Fibroblast of skin of right quadriceps (primary cell): ENCODE measurements at places on chromosomes 13 and 19.

DNA sequence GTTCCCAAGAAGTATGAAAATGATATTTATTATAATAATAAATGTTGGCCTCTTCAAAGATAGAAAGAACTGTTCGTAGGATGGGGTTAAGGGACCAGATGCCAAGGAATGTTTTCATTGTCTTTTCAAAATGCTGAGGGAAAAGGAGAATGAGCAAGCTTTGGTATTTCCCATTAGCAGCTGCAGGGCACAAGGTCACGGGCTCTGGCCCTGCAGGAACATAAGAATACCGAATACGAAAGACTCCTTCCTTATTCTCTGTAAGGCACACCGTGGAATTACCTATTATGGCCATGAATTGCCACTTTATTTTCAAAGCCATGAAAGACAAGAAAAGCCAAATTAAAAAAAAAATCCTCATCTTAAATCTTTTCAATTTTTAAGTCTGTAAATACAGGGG, 49.6 kb upstream of the OLFM4 start:
- DNase-seq: no peak

- no peak for DNase-seq
These were observed 126.9 kb downstream of the STK24 start for GRCh38 chr13:98450026-98450425.

GRCh38 chr13:25421612-25422011, 49.8 kb downstream of the ATP8A2 start:
- no peak for DNase-seq

DNA sequence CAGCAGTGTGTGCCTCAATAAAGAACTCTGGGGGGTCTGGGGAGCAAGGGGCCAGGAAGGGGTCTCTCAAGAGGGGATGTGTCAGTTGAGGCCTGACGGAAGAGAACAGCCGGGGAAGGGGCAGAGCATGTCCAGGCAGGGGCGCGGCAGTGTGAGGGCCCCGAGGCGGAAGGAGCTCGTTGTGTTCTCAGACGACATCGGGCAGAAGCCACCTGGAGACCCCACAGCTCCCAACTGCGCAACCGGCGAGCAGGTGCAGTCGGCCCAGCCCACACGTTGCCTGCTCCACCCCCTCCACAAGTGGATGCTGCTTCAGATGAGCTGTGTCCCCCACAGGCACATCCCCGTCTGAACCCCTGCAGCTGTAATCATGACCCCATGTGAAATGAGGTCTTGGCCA, 4.9 kb downstream of the CACTIN start:
- DNase-seq: no peak

DNA sequence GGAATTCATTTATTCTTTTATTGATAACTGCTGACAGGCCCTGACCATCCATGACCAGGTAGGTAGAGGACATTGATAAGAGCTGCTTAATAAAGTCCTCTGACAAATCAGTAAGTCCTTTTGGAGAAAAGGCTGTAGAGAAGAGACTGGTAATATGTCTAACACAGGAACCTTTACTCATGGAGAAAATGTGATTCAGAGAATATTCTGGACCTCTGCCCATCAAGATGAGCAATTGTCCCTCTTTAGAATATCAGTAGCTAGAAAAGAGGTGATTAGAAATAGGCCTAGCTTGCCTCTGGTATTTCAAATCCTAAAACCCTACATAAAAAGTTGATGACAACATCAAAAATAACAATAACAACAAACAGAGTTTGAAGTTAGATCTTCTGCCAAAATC, 642.3 kb downstream of the TBC1D4 start:
- peak; percentile 32 for DNase-seq

DNA sequence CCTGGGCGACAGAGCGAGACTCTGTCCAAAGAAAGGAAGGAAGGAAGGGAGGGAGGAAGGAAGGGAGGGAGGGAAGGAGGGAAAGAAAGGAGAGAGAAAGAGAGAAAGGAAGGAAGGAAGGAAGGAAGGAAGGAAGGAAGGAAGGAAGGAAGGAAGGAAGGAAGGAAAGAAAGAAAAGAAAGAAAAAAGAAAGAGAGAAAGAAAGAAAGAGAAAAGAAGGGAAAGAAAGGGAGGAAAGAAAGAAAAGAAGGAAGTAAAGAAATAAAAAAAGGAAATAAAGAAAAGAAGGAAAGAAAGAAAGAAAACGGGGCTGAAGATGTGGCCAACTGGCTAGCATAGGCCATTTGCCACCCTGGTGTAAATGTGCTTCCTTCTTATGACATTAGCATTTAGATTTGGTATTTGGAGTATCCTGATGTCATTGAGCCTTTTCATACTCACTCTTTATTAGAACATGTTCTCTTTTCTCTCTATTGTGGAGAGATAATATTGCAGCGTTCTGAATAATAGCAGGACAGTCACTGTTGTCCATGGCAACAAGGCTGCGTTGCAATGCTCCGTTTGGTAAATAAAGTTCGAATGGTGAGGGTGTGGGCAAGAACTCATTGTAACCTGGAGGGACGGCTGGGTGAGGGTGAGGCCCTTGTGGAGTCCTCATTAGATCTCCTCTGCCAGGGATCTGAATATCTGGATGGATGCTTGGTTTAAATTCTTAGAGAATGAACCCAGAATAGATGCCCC, 173.9 kb upstream of the UBL3 start:
- DNase-seq: no peak

DNA sequence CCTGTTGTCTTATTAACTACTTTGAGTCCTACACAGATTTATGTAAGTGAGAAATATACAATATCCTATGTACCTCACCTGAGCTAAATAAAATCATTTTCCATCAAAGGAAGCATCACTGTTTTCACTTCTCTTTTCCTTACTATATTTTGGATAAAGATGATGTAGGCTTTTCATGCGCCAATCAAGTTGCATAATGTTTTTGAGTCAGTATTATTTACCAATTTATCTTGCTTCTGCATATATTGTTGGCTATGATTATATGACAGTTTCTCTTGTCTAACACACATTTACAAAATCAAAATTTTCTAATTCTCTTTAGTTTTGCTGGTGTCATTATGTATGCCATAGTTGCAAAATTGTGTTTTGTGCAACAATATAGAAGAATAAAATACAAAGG, 67.9 kb upstream of the FRY start:
- DNase-seq: no peak

GRCh38 chr13:88246239-88246638, 575.1 kb downstream of the SLITRK5 start:
- no peak for DNase-seq

- DNase-seq: no peak
These were observed 353.8 kb downstream of the ENOX1 start for GRCh38 chr13:43432958-43433357.

DNA sequence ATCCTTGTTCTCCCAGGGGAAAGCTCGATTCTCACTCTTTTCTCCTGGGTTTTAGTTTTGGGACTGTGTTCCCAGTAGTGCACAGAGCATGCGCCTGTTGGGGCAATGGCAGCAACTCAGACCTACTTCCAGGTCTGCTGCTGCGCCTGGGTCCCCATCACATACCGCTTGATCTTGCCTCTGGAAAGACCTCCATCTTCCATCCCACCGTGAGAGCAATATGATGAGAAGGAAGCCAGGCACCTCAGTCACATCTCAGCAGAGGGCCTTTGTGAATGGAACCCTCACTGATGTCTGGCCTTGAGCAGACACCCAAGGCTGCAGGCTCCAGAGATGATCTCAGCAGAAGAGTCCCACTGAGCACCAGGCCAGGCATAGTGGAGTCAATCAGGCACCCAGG, 176.8 kb upstream of the ZNF507 start:
- DNase-seq: no peak

GRCh38 chr13:93653776-93654175, 427.2 kb downstream of the GPC6 start:
- no peak for DNase-seq

DNA sequence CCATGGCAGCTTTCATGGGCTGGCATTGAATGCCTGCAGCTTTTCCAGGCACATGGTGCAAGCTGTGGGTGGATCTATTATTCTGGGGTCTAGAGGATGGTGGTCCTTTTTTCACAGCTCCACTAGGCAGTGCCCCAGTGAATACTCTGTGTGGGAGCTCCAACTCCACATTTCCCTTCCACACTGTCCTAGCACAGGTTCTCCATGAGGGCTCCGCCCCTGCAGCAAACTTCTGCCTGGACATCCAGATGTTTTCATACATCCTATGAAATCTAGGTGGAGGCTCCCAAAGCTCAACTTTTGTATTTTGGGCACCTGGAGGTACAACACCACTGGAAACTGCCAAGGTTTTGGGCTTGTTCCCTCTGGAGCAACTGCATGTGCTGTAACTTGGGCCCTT, 450.6 kb downstream of the LMO7 start:
- no peak for DNase-seq

DNA sequence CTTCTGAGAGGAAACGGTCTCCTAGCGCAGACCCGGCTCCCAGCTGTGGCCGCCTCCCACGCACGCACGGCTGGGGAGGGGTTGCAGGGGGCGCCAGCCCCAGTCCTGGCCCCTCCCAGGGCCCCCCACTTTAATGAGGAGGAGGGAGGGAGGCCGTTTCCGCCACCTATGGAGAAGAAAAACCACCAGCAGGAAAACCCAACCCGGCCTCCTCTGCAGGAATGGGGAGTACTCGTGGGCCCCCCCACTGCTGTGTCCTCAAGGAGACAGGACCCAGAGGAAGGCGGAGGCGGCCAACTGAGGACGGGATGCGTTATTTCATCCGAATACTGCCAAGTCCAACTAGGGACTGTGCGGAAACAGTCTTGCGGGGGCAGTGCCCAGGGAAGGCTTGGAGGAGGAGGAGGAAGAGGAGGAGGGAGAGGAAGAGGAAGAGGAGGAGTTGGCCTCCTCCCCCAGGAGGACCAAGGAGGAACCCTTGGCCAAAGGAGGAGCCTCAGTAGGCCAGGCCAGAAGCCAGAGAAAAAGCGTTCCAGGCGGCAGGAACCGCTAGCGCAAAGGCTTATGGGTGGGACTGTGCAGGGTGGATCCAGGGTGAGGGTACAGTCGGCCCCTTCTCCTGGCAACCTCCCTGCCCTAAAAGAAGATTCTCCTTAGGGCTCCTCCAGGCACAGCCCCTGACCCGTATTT, 3.9 kb upstream of the SSBP4 start:
- peak; percentile 85 for DNase-seq

DNA sequence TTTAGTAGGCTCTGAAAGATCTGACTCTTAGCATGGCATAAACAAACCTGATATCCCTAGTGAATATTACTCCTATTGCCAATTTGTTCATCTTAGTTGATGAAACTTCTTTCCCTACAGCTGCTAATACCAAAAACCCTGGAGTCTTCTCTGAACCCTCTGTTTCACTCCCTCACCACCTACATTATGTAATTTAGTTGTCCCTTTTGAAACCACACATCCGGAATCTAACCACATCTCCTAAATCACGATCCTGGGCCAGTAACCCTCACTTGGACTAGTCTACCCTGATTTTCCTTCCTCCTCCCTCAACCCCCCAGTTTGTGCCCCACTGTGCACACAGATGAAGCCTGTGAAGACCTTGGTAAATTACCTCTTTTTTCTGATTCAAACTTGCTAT, 1.2 kb downstream of the ZNF256 start:
- no peak for DNase-seq

GRCh38 chr13:73924607-73925006, 209.6 kb downstream of the KLF12 start:
- no peak for DNase-seq

DNA sequence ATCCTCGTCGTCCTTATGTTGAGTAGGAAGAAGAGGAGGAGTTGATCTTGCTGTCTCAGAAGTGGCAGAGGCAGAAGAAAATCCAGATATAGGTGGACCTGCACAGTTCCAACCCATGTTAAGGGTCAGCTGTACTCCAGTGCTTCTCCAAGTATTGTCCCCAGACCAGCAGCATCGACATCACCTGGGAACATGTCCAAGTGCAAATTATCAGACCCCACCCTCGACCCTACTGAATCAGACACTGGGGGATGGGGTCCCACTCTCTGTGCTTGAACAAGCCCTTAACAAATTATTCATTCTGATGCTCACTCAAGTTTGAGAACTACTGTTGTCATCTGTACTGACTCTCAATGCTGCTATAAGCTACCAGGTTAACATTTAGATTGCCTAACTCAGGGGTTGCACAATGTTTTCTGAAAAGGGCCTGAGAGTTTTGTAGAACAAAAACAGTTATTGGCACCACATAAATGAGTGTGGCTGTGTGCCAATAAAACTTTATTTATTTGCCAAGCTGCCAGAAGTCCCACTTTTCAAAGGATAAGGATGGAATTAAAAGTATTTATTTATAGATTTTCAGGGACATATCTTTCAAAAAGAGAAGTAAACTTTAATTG, 226.7 kb upstream of the IPO5 start:
- no peak for DNase-seq

GRCh38 chr13:49530457-49530856, 34.7 kb downstream of the PHF11 start:
- DNase-seq: no peak

GRCh38 chr19:27885359-27885758, 1327.6 kb downstream of the UQCRFS1 start:
- no peak for DNase-seq

GRCh38 chr19:8085598-8086408, 33.2 kb downstream of the CCL25 start:
- no peak for DNase-seq

DNA sequence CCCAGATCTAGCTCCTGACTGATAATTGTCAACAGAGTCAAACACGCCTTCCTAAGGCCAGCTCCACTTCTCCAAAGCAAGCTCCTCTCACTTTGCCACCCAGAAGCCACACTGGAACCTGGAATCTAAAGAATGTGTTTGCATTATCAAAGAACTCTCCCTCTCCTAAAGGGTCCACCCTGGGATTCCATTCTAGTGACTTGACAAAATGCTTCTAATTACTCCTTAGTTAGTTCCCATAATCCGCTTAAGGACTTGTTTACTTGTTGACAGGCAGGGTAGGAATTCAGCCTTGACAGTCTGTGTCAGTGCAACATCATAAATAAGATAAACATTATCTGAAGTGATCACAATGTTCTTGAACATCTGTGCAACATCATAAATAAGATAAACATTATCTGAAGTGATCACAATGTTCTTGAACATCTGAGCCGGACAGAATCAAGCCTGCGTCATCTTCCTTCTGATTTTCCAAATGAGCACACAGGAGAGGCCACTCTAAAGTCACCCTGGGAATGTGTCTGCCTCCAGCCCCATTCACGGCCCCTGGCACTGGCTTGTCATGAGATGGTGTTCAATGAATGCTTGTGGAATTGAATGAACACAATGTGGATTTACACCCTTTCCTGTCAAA, 512.1 kb downstream of the IRS2 start:
- peak; percentile 84 for DNase-seq

- no peak for DNase-seq
These were observed 1462.4 kb downstream of the UQCRFS1 start for GRCh38 chr19:27750391-27751043.
